ENCODE measurements at places on chromosomes 5 and 9. TPM values are rescaled to one million over a fixed set of nuclear protein-coding genes. Genes with fewer than 3 reads are reported as not detected.

DNA sequence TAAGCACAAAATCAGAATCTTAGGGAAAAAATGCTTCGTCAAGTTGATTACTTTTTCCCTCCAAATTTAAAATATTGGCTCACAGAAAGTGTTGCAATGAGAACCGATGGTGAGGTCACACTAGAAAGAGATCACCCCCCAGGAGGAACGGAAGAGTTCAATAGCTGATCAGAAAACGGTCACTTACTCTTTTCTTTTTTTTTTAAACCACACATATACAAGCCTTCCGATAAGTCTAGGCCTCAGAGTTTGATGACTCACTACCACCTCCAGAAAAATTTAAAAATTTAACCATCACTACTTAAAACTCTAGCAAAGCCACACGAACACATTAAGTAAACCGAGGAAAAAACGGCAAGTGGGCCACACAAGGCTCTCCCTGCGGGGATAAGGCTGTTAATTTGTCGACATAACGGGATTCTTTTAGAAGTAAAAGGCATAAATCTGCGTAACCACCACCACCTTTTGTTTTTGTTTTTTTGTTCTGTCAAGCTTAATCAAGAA lies 1.2 kb downstream of the SURF4 start:
- no peak for DNase-seq

TXNDC8 gene
- polyA plus RNA-seq = not detected

GRCh38 chr9:81372628-81373191 lies 316.6 kb downstream of the TLE1 start:
- DNase-seq = no peak

DNA sequence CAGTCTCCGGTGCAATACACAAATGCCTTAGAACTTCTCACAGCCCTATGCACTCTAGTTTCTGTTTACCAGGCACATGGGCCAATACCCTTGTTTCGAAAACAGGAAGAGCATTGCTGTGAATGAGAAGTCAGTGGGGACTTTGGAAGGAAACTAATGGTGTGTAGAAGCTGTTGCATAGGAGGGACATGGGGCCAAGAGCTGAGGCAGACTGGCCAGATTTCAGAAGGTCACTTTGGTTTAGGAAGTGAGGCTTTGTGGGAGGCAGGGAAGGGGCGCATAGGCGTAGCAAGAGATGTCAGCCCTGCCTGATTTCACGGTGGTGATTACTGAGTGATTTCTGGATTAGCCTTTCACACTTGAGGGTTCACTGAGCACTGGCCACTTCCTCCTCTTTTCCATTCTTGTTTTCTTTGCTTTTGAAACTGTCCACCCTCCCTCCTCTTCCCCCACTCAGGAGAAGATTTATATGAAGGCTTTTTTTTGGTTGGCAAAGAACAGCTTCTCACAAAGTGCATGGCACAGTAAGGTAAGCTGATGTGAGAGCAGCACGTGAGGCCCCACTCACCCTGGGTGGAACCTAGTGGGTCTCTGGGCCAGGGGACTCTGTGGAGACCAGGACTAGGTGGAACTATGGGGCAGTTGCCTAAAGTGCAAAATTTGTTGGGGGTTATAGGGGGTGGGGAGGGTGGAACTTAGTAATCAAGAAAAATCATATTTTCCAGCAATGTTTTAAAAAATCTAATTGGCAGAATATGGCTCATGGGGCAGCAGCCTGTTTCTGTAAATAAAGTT lies 6.1 kb upstream of the TMEM252 start:
- DNase-seq = no peak

MIER3 gene
- 6.5 TPM for polyA plus RNA-seq

GRCh38 chr5:31481531-31482165 lies 50.2 kb downstream of the DROSHA start:
- DNase-seq = no peak

DNA sequence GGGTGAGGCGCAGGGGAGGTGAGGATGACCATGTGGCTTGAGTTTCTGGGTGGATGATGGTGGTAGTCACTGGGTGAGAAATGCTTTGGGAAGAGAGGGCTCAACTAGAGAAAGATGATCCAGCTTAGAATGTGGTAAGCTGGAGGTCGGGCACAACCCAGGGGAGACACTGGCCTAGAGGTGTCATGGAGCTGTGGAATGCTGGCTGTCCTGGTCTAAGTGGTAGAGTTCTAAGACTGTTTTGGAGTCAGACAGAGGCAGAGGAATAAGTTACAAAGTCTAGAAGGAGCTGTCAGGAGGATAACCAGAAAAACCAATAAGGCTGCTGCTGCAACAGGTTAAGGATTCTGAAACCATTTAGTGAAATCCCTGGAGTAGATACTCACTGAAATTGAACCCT lies 19.2 kb upstream of the ACSL6 start:
- no peak for DNase-seq

Measured in endothelial cell of umbilical vein (primary cell).